ENCODE measurements at places on chromosomes 7 and 10. TPM values are rescaled to one million over a fixed set of nuclear protein-coding genes. Genes with fewer than 3 reads are reported as not detected.

DNA sequence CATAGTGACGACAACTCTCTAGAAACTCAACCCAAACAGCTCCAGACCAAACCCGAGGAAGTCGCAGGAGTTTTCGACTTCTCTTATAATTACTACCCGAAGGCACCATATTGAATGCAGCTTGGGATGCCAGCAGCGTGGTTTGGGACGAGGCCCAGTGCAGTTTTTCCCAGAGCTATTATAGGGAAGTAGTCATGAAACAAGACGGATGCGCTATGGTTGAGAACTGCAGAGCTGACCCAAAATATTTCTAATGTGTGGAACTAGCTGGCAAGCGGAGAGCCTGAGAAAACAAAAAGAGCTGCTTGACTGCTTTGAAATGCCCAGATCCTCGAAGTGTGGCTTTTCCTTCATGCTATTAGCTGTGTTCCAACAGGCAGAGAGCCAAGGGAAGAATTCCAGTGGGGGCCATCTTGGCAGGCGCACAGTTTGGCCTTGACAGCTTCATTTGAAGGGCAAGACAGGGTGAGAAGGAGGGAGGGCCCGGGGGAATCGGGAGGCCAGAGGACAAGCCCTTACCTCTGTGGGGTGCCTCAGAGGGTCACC lies 122.7 kb downstream of the CUL2 start:
- no peaks in the 10 kb centered on the region for H3K36me3 ChIP-seq
- H3K4me3 ChIP-seq = no peak overlapping the region
- H3K4me1 ChIP-seq = peaks cover 15% of the 10 kb centered on the region

The SLC16A9 gene
- total RNA-seq = 2.2 TPM

DNA sequence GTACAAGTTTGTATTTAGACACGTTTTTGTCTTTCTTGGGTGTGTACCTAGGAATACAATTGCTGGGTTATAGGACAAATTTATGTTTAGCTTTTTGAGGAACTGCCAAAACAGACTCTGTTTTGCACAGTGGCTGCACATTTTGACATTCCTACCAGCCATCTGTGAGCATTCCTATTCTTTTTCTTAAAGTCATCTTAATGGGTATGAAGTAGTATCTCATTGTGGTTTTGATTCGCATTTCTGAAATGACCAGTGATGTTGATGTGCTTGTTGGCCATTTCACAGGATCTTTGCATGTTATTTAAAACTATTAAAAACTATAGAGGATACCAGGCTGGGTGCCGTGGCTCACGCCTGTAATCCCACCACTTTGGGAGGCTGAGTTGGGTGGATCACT lies 32.6 kb upstream of the IL15RA start:
- H3K4me1 ChIP-seq = no peaks in the 10 kb centered on the region
- H3K4me3 ChIP-seq = no peak overlapping the region
- H3K36me3 ChIP-seq = no peaks in the 10 kb centered on the region
- H3K27ac ChIP-seq = no peak overlapping the region

The MBL2 gene
- not detected for total RNA-seq

GRCh38 chr10:124496150-124496549 lies 34.5 kb downstream of the LHPP start:
- no peak overlapping the region for H3K27ac ChIP-seq
- H3K36me3 ChIP-seq = no peaks in the 10 kb centered on the region
- no peaks in the 10 kb centered on the region for H3K4me1 ChIP-seq

The AKR1C8 gene
- total RNA-seq = not detected

The CAMK2G gene
- total RNA-seq = 58.1 TPM

The TEX47 gene
- total RNA-seq = not detected

The MALSU1 gene
- 108 TPM for total RNA-seq

GRCh38 chr7:40447345-40447744 lies 312.5 kb downstream of the SUGCT start:
- H3K36me3 ChIP-seq = no peaks in the 10 kb centered on the region
- no peak overlapping the region for H3K4me3 ChIP-seq
- peaks cover 5% of the 10 kb centered on the region for H3K4me1 ChIP-seq
- DNase-seq = no peak

The SLC35G1 gene
- total RNA-seq = 3.6 TPM

DNA sequence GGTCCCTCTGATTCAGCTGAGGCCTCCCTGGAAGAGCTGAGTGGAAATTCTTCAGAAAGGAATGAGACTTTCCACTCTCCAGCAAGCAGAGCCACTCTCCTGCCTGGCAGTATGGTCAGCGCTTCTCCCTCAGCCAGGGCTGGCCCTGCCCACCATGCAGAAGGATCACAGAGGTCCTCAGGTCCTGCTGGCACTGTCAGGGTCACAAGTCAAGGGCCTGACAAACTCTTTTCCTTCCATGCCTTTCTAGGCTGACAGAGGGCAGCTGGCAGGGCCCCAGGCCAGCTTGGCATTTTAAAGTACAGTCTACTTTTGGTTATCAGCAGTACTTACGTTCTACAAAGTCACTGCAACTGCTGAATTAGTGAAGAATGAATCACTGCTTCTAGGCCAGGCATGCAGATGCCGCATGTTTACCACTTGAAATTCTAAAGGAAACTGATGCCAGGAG lies 119.3 kb upstream of the FRMD4A start:
- H3K4me3 ChIP-seq = no peak overlapping the region
- no peak overlapping the region for H3K27ac ChIP-seq
- H3K36me3 ChIP-seq = no peaks in the 10 kb centered on the region
- DNase-seq = no peak

The CH25H gene
- 0.73 TPM for total RNA-seq

The SFTPA1 gene
- total RNA-seq = not detected

DNA sequence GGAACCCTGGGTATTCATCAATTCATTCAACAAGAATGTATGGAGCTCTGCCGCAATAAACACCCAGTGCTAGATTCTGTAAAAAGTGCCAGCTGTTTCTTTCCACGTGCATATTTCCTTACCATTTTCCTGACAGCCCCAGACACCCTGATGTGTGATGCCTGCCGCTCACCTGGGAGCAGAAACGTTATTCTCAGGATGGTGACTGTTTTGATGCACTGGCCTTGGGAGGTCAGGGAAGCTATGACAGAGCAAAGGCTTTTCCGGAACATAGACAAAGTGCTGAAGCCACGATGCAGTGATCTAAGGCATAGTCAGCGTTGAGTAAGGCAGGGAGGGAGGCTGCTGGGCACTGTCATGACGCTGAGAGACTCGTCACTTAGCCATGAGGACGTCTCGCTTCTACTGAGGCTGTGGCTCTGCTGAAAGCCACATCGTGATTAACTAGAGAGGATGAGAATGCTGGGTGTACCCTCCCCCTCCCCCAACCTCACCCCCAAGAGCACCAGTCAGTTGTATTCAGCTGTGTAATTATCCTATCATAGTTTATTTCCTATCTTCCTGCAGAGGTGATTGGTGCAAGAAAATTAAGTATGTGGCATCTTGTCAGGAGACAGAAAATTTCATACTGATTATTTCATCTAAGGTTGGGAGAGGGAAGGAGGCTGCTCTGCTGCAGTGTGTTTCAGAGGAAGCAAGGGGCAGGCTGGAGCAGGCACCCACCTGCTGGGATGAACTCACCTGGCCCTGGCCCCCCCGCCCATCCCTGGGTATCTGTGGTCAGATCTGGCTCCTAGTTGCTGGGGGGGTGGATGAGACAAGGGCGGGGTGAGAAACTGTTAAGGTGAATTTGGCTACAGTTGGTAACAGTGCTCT lies 48.8 kb upstream of the SMNDC1 start:
- DNase-seq = no peak
- H3K4me1 ChIP-seq = peaks cover 26% of the 10 kb centered on the region
- no peak overlapping the region for H3K27ac ChIP-seq
- H3K4me3 ChIP-seq = no peak overlapping the region
- H3K27me3 ChIP-seq = no peaks in the 10 kb centered on the region
- H3K36me3 ChIP-seq = no peaks in the 10 kb centered on the region

GRCh38 chr10:13470270-13470669 lies 58.5 kb downstream of the BEND7 start:
- peaks cover 14% of the 10 kb centered on the region for H3K27me3 ChIP-seq
- no peak overlapping the region for H3K4me3 ChIP-seq
- no peak for DNase-seq
- no peaks in the 10 kb centered on the region for H3K36me3 ChIP-seq
- H3K4me1 ChIP-seq = no peaks in the 10 kb centered on the region
- H3K27ac ChIP-seq = no peak overlapping the region

The GPNMB gene
- 6.1 TPM for total RNA-seq

- no peak for DNase-seq
- peaks cover 39% of the 10 kb centered on the region for H3K27me3 ChIP-seq
- H3K4me3 ChIP-seq = no peak overlapping the region
- no peaks in the 10 kb centered on the region for H3K36me3 ChIP-seq
Observed at GRCh38 chr7:24501009-24501408, 72.2 kb upstream of the PALS2 start.

GRCh38 chr7:134845461-134845860 lies 66.0 kb downstream of the CALD1 start:
- DNase-seq = peak; percentile 6
- H3K27ac ChIP-seq = no peak overlapping the region
- no peak overlapping the region for H3K4me3 ChIP-seq
- H3K36me3 ChIP-seq = peaks cover 6% of the 10 kb centered on the region

DNA sequence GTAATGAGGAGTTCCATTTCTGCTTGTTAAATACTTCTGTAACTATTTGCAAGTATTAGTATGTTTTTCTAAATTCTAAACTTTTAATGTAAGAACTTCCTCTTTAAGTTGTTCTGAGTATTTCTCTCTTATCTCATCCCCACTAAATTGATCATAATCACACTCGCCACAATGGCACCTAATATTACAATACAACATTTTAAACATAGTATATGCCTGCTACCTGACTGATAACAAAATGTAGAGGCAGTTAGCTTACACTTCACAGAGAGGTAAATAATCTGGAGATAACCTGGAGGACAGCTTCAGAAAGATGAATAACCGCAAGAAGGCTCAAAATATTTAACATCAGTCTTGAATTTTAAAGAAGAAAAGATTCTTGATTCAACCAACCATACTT lies 48.6 kb downstream of the HIBADH start:
- H3K27ac ChIP-seq = no peak overlapping the region
- peaks cover 2% of the 10 kb centered on the region for H3K4me1 ChIP-seq
- H3K4me3 ChIP-seq = no peak overlapping the region
- DNase-seq = no peak

- no peaks in the 10 kb centered on the region for H3K4me1 ChIP-seq
- H3K27me3 ChIP-seq = no peaks in the 10 kb centered on the region
- H3K36me3 ChIP-seq = no peaks in the 10 kb centered on the region
- no peak overlapping the region for H3K27ac ChIP-seq
- H3K4me3 ChIP-seq = no peak overlapping the region
- no peak for DNase-seq
Observed at GRCh38 chr7:138170959-138171703, 94.9 kb downstream of the AKR1D1 start.

DNA sequence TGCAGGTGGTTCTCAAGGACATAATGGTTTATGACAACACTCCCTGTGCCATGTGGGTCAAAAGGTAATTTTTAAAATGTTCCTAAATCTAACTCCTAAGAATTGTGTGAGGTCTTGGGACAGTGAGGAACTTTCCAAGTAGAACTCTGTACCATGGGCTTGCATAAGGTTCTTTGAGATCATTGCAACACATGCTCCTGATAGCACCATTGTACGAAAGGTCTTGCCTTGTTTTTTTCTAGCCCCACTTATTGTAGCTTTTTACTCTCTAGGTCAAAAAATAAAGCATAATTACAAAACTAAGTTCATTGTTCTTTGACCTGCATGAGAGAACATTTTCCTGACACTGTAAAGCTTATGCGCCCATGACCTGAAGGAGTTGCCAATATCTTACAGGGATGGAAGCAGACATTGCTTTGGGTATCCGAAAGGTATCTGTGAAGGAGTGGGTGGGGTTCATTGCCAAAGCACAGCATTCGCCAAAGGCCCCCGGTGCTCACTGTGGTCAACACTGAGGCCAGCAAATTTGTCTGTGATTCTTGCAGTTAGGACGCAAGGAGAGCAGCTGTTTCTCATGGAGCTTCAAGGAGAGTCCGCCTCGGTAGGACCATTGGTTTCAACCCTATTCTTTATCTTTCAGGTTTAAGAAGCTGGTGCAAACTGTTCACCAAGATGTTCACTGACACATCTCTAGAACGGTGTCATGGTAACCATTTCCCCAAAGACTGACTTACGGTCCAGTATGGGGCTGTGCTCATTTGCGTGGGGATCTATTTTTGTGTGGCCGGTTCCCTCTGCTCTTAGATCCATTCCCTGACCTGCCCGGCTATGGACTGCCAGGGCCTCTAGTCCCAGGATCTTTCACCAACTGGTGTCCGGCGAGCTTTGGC lies 7.6 kb upstream of the PRKAG2 start:
- H3K27ac ChIP-seq = no peak overlapping the region
- peaks cover 93% of the 10 kb centered on the region for H3K27me3 ChIP-seq
- H3K4me3 ChIP-seq = no peak overlapping the region
- DNase-seq = no peak

DNA sequence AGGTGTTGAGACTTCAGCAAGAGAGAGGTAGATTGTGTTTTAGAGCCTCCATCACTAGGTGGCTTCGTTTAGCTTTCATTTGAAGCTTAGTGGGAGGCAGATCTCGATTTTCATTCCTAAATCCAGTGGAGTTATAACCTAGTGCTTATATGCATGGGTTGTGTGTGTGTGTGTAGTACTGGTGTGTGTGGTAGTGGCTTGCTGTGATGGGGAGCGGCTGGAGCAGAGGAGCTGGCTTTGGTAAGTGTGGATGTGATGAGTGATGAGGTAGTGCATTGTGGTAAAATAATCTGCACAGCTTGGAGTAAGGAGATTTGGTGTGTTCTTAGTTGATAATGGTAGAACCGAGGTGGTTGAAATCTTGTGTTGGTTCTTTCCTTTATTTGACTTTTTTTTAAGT lies 43.2 kb downstream of the AP3M1 start:
- H3K27me3 ChIP-seq = no peaks in the 10 kb centered on the region
- H3K4me3 ChIP-seq = no peak overlapping the region
- no peak for DNase-seq
- H3K27ac ChIP-seq = peak overlapping the region; percentile 0
- H3K4me1 ChIP-seq = no peaks in the 10 kb centered on the region
- peaks cover 97% of the 10 kb centered on the region for H3K36me3 ChIP-seq

The SERPINE1 gene
- total RNA-seq = 1.1 TPM

DNA sequence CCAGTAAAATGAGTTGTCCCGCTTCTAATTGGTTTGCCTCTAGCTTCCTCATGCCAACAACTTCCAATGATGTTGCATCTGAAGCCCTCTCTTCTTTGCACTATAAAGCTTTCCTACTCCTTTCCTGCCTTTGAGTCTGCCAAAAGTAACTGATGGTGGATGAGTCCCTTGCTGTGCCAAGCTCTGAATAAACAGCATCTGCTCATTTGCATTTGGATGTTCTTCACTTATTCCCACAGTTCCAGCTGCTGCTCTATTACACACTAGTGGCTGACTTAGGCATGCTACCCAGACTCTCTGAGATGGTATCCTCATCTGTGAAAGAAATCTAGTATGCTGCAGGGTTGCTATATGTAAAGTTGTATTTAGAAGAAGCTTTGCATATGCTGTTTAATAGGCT lies 24.9 kb downstream of the SFR1 start:
- no peak overlapping the region for H3K4me3 ChIP-seq
- H3K27ac ChIP-seq = no peak overlapping the region
- H3K4me1 ChIP-seq = no peaks in the 10 kb centered on the region

The GLCCI1 gene
- total RNA-seq = 12.9 TPM

The GLI3 gene
- not detected for total RNA-seq

The ZNF488 gene
- total RNA-seq = 2.1 TPM

GRCh38 chr10:114933588-114933987 lies 4.4 kb upstream of the TRUB1 start:
- no peak for DNase-seq
- no peak overlapping the region for H3K27ac ChIP-seq
- no peak overlapping the region for H3K4me3 ChIP-seq
- H3K36me3 ChIP-seq = peaks cover 7% of the 10 kb centered on the region
- H3K4me1 ChIP-seq = no peaks in the 10 kb centered on the region
